NCI-H2107 (cell line): ENCODE measurements at places on chromosomes 3 and 15.

GRCh38 chr3:196273655-196274054 is 13.9 kb downstream of the PCYT1A start:
- no peak for DNase-seq

- DNase-seq = no peak
Observed at GRCh38 chr3:169387751-169388696, 275.5 kb downstream of the MECOM start.

- no peak for DNase-seq
Observed at GRCh38 chr3:144119633-144120032, 148.0 kb downstream of the DIPK2A start.

DNA sequence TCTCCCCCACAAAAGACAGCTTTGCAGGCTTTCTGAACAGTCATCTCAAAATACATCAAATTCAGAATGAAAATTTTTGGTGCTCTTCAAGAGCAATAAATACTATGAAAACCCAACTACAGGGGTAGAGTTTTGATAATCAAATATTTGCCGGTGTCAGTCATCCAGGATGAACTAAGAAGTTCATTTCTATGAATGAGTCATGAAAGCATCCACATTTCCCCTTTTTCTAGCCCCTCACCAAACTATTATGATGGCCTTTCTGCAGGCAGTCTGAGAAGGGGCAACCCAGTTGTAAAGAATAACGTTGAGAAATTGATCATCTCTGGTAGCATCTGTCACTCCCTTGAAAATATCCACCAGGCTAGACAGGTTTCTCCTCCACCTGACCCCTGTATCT is 3.1 kb upstream of the LPCAT4 start:
- no peak for DNase-seq

DNA sequence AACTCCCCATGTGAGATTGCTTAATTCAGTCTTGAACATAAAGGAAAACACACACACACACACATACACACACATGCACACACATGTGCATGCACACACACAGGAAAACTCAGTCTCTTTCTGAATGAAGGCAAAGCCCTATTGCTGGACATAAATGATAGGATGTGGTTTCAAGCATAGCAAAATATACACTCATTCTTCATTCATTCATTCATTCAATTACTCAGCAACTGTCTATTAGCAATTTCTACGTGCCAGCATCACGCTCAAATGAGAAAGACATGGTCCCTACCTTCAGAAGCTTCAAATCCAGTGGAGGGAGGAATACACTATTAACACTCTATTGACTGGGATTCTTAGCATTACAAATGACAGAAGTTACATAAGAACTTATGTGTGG is 41.8 kb upstream of the UBE2E2 start:
- DNase-seq = no peak

- DNase-seq = no peak
Observed at GRCh38 chr15:37619358-37620042, 314.9 kb upstream of the TMCO5A start.

DNA sequence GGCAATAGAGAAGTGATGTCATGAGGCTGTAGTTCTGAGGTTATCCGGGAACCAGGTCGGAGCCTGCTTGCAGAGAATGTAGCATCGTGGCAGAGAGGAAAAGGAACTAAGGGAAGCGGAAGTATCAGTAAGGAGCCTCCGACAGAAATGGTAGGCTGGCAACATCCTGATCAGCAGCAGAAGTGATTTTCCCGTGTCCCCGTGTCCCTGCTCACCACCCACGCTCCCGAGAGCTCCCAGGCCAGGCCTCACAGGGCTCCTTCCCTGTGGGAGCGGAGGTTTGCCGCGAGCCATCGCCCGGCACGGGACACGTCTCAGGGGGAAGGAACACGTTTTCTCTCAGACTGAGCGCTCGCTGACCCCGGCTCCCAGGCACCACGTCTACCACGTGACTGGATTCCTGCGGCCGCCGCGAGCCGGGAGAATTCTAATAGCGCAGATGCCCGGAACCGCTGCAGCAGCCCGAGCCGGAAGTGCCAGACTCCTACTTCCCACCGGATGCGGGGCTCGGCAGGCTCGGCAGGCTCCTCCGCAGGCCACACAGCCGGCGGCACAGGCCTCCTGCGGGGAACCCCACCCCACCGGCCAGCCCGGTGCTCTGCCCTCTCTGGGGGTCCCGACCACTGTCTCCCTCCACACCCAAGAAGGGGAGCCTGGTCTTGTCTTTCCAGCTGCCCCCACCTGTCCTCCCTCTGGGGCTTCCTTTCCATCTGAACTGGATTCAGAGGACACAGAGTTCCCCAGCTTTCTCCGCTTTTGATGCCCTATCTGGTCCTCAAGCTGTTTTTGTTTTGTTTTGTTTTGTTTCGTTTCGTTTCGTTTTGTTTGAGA is 99.3 kb downstream of the BDH1 start:
- no peak for DNase-seq

DNA sequence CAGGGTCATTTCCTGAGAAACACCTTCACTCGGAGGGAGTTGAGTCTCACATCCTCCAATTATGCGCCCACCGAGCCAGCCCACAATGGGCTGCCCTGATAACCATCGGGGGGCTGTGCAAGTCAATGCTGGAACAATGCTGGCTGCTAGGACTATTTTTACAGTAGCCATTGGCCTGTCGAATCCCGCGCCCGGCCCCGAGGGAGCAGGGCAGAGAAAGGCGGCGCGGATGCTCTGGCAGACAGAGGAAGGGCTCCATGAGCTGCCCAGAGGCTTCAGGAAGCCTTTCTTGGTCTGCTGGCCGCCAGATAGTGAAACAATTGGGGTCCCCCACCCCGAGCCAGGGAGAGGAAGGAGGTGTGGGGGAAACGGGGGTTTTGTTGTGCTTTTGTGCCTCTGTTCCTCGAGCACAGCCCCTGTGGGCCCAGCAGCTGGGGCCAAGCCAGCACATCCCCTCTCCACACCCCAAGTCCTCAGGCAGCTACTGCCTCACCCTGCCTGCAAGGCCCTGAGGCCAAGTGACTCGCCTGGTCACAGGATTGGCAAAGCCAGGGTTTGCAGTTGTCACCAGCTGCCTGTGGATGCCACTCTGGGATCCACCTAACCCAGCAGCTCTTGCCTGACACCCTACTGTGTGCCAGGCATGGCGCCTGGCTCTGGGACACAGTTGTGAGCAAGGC is 39.0 kb downstream of the SLC6A6 start:
- no peak for DNase-seq

DNA sequence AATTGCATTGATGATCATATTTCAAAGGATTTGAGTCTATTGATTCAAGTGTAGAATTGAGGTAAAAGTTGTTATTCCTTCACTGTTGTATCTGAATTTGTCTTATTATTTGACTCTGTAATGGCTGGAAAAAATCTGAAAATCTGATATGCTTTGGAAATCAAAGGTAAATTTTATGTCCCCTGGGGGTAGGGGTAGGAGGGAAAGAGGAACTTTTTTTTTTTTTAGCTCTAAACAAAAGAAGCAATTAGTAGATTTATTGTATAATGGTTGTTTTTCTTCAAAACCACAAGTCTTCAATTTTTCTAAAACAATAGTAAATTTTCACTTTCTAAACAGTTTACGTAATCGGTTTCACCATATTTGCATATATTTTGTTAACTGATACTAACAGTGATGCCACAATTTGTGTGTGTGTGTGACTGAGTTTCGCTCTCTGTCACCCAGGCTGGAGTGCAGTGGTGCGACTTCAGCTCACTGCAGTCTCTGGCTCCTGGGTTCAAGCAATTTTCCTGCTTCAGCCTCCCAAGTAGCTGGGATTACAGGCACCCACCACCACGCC is 91.7 kb upstream of the GOLGA6L4 start:
- DNase-seq = no peak
